M059J (cell line): ENCODE measurements at places on chromosomes 5 and 9.

DNA sequence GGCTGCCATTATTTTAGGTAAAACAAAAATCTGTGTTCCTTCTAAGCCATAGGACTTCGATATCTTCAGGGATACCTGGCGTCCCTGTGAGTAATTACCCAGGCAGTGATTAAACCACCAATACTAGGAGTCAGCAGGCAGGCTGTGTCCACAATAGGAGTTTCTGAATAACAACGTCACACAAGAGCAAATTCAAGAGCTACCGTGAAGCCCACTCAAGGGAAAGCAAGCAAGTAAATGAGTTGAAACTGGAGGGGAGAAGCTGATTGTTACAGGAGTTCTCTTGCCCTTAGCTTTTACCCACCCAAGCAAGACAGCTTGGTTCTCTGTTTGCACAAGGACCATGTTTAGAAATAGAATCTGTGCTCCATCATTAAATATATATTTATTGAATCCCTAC lies 50.8 kb downstream of the SEMA5A start:
- no peak for DNase-seq

- no peak for DNase-seq
Observed at GRCh38 chr5:180807046-180807445, 4.4 kb upstream of the MGAT1 start.

GRCh38 chr5:164721116-164721515 lies 1215.7 kb downstream of the MAT2B start:
- no peak for DNase-seq

DNA sequence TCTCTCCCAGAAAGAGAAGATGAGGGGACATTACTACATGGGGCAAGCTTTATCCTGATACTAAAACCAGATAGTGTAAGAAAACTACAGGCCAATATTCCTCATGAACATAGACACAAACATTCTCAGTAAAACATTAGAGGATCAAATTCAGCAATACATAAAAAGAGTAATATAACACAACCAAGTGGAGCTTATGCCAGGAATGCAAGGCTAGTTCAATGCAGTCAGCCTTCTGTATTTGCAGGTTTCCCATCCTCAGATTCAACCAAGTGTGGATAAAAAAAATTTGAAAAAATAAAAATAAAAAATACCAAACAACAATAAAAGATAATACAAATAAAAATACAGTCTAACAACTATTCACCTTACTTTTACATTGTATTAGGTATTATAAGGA lies 31.3 kb downstream of the CCDC69 start:
- no peak for DNase-seq

DNA sequence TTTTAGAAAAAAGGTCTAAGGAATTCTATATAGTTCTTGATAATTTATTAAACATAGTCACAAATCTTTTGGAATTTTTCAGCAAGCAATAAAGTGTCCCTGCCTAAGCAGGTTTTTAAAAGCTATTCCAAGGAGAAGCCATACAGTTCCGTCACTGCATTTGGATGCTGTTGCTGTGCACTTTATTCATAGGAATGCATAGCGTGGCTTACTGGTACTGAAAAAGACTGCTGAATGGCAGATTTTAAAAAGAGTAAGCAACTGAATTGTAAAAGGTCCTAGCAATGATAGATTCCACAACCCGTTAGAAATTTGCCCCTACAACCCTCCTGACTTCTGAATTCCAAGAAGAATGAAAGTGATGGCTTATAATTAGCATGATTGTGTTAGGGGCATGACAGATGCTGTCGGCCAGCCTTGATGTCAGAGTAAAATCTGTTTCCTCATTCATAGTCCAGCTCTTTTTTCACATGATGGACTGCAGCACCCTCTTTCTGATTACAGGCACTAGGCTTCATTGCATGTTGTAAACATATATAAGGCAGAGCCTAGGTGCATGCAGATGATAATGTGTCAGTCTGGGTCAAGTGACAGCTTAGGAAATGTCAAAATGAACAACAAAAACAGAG lies 227.0 kb downstream of the PDE4D start:
- no peak for DNase-seq

DNA sequence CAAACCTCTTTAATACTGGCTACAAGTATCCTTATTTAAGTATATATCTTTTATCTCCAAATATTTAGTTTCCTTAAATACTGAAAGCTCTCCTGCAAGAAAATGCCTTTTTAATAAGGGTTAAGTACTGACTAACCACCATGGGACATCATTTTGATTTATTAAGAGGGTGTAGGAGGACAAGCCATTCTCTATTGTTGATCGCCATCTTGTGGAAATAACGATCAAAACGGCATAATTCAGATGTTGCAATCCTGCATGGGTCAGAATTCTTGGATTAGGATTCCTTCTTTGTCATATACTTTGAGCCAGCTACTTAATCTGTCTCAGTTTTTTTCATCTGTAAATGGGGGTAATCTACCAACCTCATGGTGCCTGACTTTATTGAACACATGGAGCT lies 28.7 kb upstream of the C5orf46 start:
- DNase-seq: peak; percentile 72

DNA sequence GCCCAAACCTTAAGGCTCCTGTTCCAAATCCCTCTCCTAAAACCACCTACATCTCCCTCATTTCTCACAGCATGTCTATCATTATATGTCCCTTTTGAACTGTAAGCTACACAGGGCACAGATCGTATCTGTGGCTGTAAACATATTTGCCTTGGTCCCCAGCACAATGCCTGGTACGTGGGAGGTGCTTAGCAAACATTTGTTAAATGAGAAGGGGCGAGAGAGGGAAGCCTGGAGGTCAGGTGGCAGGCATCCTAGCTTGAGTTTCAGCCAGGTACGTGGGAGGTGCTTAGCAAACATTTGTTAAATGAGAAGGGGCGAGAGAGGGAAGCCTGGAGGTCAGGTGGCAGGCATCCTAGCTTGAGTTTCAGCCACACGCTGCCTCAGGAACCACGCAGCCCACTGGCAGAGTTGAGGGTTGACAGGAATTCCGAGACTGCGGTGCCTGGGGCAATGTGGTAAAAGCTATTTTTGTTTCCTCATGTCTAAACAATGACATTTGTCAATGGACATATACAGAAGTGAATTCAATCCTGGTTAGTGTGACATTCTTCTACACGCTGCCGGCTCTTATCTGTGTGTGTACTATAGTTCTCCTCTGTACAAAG lies 113.6 kb downstream of the EFNA5 start:
- peak; percentile 93 for DNase-seq

DNA sequence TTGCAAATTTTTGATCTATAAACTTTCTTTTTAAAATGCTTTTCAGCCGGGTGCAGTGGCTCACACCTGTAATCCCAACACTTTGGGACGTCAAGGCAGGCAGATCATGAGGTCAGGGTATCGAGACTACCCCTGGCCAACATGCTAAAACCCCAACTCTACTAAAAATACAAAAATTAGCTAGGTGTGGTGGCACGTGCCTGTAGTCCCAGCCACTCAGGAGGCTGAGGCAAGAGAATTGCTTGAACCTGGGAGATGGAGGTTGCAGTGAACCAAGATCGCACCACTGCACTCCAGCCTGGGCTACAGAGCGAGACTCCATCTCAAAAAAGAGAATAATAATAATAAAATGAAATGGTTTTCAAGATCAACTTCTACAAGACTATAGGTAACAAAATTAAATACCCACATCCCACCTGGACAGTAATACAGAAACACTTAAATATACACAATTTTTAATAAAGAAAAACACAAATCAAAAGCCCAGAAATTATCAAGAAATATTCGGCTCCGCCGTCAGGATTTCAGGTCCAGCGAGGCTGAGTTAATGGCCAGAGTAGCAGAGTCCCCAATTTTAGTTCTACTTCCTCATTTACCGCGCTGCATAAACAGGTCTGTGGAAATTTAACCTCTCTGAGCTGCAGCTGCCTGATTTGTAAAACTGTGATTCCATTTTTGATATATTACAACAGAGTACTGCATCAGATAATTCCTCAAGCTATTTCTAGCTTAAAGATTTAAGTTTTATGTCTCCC lies 4.0 kb downstream of the TUT7 start:
- DNase-seq: no peak

- DNase-seq: no peak
Observed at GRCh38 chr5:57408714-57409113, 73.9 kb downstream of the ACTBL2 start.

DNA sequence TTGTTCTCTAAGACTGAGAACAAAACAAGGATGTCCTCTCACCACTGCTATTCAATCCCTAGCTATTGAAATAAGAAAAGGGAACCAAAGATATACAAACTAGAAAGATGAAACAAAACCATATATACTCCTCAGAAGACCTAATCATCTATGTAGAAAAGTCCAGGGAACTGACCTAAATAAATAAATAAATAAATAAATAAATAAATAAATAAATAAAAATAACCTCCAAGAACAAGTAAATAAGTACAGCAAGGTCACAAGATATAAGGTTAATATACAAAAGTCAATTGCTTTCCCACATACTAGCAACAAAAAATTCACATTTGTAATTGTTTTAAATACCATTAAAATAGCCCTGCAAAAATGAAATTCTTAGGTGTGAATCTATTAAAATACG lies 54.6 kb downstream of the DTWD2 start:
- no peak for DNase-seq

- DNase-seq: no peak
Observed at GRCh38 chr5:178632285-178632684, 5.4 kb upstream of the CLK4 start.

GRCh38 chr5:13946111-13946510 lies 1.6 kb upstream of the DNAH5 start:
- peak; percentile 100 for DNase-seq

DNA sequence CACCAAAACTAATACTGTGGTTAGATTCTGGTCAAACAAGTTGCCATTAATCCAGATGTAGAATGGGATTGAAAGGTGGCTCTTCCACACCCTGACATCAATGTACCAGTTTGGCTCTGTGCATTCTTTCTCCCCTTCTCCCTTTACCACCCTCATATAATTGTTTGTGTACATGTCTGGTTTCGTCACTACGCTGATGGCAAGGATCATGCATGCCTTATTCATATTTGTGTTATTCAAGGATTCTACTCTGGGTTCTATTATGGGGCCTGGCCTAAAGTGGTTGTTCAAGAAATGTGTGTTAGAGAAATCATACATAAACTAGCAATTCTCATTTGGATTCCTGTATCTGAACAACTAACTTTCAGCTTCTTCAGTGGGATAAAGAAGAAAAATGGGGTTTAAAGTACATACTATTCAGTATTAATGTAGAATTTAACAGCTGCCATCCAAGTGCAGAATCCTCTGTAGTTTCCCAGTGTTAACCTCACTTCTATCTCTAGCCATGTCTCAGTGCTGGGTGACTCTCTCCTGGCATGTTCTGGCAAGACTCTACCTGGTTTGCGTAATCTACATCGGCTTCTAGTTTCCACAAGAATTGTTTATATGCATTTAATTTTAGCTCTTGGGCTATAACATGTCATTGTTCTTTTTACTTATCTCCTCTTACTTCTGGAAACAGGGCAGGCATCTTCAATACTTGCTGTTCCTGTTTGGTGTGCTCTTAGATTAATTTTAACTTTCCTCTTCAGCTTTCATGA lies 27.9 kb upstream of the CDKN2B start:
- no peak for DNase-seq

DNA sequence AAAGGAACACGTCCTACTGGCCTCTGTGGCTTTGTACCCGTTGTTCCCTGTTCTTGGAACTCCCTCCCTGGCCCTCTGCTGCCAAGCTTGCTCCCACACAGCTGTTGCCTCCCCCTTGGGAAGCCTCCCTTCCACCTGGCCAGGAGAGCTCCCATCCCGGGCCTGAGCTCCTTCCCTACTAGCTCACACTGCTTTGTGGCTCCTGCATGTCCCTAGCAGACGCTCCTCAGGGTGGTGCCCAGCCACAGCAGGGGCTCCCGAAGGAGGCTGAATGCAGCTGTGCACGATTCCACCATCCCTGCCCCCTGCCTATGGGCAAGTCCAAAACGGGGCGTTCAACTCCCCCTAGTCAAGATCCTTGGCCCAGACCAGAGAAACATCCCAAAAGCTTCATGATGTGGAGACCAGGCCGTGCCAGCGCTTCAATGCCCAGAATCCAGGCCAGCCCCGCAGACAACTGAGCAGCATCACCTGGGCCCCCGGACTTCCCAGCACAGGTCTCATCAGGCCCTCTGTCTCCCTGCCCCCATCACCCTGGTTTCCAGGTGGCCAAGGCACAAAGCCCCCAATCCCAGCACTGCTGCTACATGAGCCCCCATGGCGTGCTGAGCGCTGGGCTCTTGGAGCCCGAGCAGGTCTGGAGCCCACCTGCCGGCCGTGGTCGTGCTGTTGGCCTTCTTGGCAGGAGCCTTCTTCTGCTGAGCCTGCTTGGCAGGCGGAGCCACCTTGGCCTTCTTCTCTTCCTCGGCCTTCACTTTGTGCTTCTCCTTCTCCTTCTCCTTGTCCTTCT lies 14.3 kb downstream of the BRD3OS start:
- no peak for DNase-seq

GRCh38 chr9:136119883-136120393 lies 1.3 kb upstream of the TMEM250 start:
- no peak for DNase-seq

GRCh38 chr9:119509291-119509905 lies 140.2 kb upstream of the BRINP1 start:
- no peak for DNase-seq

- no peak for DNase-seq
Observed at GRCh38 chr5:128775558-128775957, 189.7 kb upstream of the SLC27A6 start.
